ENCODE measurements at places on chromosomes 3 and 15. TPM values are rescaled to one million over a fixed set of nuclear protein-coding genes. Genes with fewer than 3 reads are reported as not detected.

Gene TYRO3
- 6.5 TPM for total RNA-seq

- H3K4me1 ChIP-seq: peaks cover 80% of the 10 kb centered on the region
- no peaks in the 10 kb centered on the region for H3K27me3 ChIP-seq
- no peak overlapping the region for H3K4me3 ChIP-seq
- peaks cover 9% of the 10 kb centered on the region for H3K36me3 ChIP-seq
Measured at GRCh38 chr3:124999897-125000435, 55.8 kb downstream of the HEG1 start.

DNA sequence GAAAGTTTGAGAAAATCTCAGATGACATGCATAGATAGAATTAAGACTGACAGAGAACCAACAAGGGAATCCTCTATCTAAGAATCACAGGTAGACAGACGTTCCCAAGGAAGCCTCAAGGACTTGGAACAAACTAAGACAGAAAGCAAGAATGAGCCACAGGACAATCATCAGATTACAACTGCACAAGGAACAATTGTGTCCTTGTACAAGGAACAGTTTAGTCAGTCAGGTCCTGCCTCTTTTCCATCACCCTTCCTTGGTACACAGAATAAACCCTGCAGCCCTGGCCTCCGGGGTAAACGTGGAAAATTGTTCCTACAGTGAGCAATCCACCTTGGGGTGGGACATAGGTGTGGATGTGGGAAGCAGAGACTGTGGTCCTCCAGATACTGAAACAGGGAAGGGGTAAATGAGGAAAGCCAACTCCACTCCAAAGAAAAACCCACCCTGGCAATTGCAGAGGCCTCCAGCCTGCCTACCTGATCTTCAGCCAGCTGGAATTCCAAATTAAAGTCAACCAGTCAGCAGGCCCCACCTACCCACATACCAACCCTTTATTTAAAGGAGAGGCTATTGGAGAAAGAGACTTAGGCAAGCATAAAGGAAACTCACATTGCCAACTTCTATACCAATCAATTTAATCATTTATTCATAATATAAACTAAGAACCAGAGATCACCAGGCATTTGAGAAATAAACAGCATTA lies 73.4 kb downstream of the ULK4 start:
- H3K36me3 ChIP-seq: no peaks in the 10 kb centered on the region
- no peaks in the 10 kb centered on the region for H3K27me3 ChIP-seq
- H3K4me3 ChIP-seq: no peak overlapping the region
- DNase-seq: no peak
- H3K27ac ChIP-seq: no peak overlapping the region

DNA sequence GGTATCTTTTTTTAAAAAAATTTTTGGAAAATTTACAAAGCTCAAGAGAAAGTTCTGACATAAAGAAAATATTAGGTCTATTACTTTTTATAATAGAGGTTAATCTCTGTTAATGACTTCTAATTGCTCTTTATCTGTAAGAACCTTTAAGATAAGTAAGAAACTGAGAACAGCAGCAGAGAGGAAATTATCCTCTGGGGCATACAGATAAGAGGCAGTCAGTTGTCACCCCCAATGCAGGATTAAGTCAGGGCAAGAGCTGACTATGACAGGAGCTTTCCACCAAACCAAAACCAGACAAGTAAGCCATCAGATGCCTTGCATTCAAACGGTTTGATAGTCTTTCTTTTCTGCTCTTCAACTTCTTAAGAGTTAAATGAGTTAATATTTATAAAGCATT lies 149.0 kb downstream of the GSK3B start:
- H3K27me3 ChIP-seq: no peaks in the 10 kb centered on the region
- H3K36me3 ChIP-seq: no peaks in the 10 kb centered on the region
- no peaks in the 10 kb centered on the region for H3K4me1 ChIP-seq
- DNase-seq: no peak
- H3K27ac ChIP-seq: no peak overlapping the region

Gene EOMES
- 0.18 TPM for total RNA-seq

- H3K4me3 ChIP-seq: no peak overlapping the region
- no peak overlapping the region for H3K27ac ChIP-seq
- H3K27me3 ChIP-seq: no peaks in the 10 kb centered on the region
- DNase-seq: no peak
- no peaks in the 10 kb centered on the region for H3K4me1 ChIP-seq
- H3K36me3 ChIP-seq: no peaks in the 10 kb centered on the region
Measured at GRCh38 chr15:53400986-53401385, 358.5 kb downstream of the WDR72 start.

- no peaks in the 10 kb centered on the region for H3K36me3 ChIP-seq
- no peak for DNase-seq
- H3K27me3 ChIP-seq: no peaks in the 10 kb centered on the region
- H3K27ac ChIP-seq: no peak overlapping the region
- H3K4me1 ChIP-seq: no peaks in the 10 kb centered on the region
- no peak overlapping the region for H3K4me3 ChIP-seq
Measured at GRCh38 chr3:76643623-76644304, 396.1 kb upstream of the ROBO2 start.

GRCh38 chr3:194329583-194329965 lies 21.6 kb downstream of the CPN2 start:
- H3K27me3 ChIP-seq: no peaks in the 10 kb centered on the region
- DNase-seq: no peak
- H3K36me3 ChIP-seq: no peaks in the 10 kb centered on the region
- H3K27ac ChIP-seq: peak overlapping the region; percentile 83
- H3K4me1 ChIP-seq: peaks cover 26% of the 10 kb centered on the region
- H3K4me3 ChIP-seq: no peak overlapping the region

Gene OR5H6
- not detected for total RNA-seq
